ENCODE measurements at places on chromosomes 1 and 21. TPM values are rescaled to one million over a fixed set of nuclear protein-coding genes. Genes with fewer than 3 reads are reported as not detected.

DCST1 gene
- not detected for total RNA-seq

DNA sequence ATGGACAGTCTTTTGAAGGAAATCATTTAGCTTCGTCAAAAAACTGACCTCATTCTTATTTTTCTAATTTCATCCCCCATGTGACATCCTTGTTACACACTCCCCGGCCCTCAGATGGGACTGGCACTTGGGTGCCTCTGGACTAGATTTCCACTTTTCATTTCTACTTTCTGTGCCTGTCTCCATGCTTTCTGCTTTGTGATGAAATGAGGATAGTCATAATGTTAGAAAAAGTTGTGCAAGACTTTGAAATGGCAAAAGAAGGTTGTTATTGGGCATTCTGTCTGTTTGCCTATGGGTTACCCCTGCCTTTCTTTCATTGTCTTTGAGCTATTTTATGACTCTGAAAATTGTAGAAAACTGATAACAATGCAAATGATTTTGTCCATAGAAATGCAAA, 54.9 kb downstream of the MDM4 start:
- H3K36me3 ChIP-seq = no peaks in the 10 kb centered on the region
- no peak overlapping the region for H3K4me3 ChIP-seq
- no peaks in the 10 kb centered on the region for H3K27me3 ChIP-seq
- DNase-seq = no peak
- H3K4me1 ChIP-seq = peaks cover 7% of the 10 kb centered on the region
- no peak overlapping the region for H3K27ac ChIP-seq

- no peak for DNase-seq
- no peaks in the 10 kb centered on the region for H3K36me3 ChIP-seq
These were observed 3.3 kb upstream of the PKNOX1 start for GRCh38 chr21:42970946-42971653.

DNA sequence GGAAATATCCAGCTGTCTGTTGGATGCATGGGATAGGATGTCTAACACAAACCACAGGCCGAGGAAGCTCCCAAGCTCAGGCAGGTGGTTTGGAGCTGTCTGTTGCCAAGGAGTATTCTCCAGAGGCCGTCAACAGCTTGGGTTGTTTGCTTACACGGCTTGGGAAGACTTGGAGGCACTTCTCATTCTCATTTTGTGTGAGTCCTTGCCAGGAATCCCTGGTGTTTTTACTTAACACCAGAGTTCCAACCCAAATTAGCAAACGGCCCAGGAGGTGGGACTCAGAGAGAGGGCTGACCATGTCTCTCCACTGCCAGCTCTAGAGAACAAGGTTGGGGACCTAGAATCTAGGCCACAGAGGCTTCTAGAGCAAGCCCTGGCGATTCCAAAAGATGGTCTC, 72.7 kb upstream of the FAM20B start:
- H3K27ac ChIP-seq = no peak overlapping the region
- no peaks in the 10 kb centered on the region for H3K4me1 ChIP-seq
- no peak overlapping the region for H3K4me3 ChIP-seq
- H3K27me3 ChIP-seq = peaks cover 10% of the 10 kb centered on the region
- no peaks in the 10 kb centered on the region for H3K36me3 ChIP-seq

Measured in activated T-cell treated with anti-CD3 and anti-CD28 coated beads, Interleukin-2, amount 50 U/mL, for 72 hours (primary cell).